Activated CD4-positive, alpha-beta T cell treated with anti-CD3 and anti-CD28 coated beads for 4 hours (primary cell): ENCODE measurements at places on chromosomes 2 and 18.

- DNase-seq: no peak
Measured at GRCh38 chr18:61274416-61274960, 58.7 kb upstream of the CDH20 start.

GRCh38 chr18:22839340-22839821 lies 93.7 kb upstream of the RBBP8 start:
- DNase-seq: no peak

DNA sequence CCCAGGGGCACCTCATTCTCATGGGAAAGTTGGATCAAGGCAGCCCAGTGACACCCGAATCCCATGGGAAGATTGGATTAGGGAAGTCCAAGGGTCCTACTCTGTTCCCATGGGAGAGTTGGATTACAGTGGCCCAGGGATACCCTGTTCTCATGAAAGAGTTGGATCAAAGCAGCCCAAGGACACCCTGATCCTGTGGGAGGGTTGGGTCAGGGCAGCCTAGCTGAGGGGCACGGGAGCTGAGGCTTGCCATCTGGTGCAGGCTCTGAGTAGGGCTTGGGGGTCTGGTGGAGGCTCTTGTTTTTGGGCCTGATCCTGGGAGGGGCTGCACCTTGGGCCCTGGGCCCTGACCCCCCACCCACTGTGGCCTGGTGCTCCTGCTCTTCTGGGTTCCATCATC lies 87.1 kb downstream of the ACKR3 start:
- DNase-seq: no peak

DNA sequence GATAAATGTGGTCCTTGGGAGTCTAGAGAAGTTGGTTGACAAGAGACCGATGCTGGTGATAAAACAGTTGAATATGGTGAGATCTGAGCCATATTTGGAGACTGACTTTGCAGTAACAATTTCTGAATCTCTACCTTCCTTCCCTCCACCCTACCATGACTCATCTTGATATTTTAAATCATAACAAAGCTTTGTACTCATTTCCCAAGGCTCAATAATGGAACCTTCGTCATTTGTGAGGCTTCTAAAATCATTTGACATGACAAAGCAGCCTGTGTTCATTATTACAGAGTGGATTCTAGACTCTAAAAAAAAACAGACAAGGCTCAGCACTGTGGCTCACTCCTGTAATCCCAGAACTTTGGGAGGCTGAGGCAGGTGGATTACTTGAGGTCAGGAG lies 38.5 kb upstream of the PDCL3 start:
- no peak for DNase-seq

GRCh38 chr2:134623046-134623445 lies 95.8 kb downstream of the TMEM163 start:
- DNase-seq: no peak

GRCh38 chr2:33137331-33137730 lies 190.6 kb downstream of the LTBP1 start:
- DNase-seq: no peak

DNA sequence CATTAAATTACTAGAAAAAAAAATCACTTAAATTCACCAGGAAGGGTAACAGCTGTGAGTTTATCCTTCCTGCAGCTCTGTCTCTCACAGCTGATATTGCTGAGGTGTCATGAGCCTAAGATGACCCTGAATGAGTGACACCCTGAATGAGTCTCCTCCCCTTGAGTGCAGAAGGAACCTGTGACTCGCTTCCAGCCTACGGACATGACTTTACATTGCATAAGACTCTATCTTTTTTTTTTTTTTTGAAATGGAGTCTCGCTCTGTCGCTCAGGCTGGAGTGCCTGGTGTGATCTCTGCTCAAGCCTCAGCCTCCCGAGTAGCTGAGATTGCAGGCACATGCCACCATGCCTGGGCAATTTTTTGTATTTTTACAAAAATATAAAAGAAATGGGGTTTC lies 14.1 kb downstream of the MRO start:
- DNase-seq: no peak

DNA sequence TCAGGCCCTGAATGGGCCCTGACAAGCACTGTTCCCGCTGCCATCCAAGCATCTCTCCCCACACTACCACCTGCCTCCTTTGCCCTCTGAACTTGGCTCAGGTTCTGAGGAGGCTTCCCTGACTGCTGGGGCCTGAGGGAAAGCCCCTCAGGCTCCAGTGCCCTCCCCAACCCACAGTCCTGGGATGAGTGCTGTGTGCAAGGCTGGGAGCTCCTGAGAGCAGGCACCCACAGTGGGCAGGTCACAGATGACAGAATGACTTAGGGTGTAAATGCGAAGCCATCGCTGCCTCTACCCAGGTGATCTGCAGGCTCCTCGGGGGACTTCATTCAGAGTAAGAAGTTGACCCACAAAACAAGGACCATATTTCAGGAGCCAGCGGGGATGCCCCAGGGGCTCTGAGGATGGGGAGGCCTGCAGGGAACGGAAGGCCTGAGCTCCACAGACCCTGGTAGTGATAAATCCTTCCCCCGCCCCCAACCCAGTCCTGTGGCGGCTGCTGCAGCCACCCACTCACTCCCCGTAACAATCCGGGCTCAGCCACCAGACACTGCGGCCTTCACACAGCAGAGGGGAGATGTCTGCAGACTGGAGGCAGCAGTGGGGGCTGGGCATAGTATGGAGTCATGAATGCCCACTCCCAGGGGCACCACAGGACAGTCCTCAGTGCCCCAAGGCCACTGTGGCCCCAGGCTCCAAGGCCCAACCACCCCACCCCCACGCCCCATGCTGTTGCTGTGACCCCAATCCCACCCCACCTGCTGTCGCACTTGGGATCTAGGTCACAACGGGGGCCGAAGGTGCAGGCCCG lies 8.9 kb downstream of the BIN1 start:
- DNase-seq: no peak

GRCh38 chr2:239397931-239398471 lies 2.8 kb downstream of the HDAC4 start:
- no peak for DNase-seq

GRCh38 chr18:63255435-63255834 lies 64.1 kb downstream of the BCL2 start:
- DNase-seq: no peak

- no peak for DNase-seq
Measured at GRCh38 chr2:216107760-216108159, 1.4 kb upstream of the XRCC5 start.

DNA sequence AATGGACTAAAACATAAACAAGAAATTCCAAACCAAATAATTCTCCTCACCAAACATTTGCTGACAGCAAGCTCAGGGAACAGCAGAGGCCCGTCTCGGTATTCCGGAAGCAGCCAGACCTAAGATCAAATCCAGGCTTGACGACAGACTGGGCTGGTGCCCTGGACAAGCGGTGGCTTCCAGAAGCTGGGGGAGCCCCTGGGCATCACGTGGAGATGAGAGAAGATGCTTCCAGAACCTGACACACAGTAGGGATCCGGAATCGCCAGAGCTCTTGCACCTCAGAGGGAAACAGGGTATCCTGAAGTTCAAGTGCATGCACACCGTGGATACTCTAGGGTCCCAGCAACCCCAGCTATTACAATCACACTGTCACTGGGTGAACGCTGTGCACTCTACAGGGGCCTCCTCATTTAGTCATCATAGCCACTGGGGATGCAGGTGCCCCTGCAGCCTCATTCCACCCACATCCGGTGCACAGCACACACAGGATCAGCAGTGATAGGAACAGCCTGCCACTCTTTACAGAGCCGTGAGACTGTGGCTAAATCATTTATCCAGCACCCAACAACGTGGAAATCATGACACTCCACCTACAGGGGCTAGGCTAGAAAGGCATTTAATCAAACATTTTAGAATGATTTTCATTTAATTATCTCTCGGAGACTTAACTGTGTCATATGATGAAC lies 102.6 kb downstream of the HDAC4 start:
- peak; percentile 77 for DNase-seq

DNA sequence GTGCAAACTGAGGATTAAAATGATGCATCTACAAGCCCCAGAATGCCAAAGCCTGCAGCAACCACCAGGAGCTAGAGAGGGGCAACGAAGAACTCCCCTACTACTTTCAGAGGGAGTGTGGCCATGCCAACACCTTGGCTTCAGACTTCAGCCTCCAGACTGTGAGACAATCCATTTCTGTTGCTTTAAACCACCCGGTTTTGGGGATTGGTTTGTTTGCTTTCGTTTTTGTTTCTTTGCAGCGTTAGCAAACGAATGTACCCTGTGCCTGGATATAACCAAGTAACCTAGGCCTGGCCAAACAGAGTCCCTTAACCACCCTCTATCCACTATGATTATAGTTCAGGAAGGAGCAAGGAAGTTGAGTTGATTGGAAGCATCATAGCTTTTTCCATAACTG lies 171.2 kb upstream of the NCK2 start:
- DNase-seq: no peak

DNA sequence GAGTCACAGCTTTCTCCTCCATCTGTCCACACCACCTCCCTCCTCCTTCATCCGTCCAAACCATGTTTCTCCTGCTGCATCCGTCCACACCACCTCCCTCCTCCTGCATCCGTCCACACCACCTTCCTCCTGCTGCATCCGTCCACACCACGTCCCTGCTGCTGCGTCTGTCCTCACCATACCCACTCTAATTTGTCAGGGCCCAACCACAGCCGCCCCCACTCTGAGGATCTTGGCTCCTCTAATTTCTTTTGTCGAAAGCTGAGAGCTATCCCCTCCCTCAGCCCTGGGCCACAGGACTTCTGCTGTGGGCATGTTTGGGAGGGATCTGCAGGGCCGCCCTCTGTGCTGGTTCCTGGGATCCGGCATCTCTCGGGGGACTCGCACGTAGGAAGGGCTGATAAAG lies 67.4 kb downstream of the TPO start:
- no peak for DNase-seq

GRCh38 chr2:68948710-68949109 lies 4.0 kb downstream of the GKN2 start:
- DNase-seq: no peak

GRCh38 chr18:74497778-74498177 lies 1.6 kb downstream of the CNDP2 start:
- DNase-seq: no peak

GRCh38 chr18:3667255-3668137 lies 217.5 kb downstream of the TGIF1 start:
- DNase-seq: no peak

DNA sequence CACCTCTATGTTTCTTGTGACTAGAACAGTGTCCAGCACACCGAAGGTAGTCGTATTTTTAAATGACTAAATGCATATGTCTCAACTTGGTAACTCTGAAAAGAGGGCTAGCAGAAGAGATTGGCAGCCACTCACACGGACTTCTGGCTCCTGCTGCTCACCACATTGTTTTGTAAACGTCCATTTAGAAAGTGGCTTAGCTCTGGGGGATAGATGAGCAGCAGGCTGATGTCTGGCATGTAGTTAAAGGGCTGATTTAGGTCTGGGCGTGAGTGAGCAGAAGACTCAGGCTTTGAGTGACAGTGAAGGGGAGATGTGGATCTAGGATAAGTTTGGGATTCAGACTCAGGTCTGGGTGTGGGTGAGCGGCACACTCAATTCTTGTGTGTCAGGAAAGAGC lies 372.9 kb upstream of the HS6ST1 start:
- no peak for DNase-seq

- DNase-seq: no peak
Measured at GRCh38 chr2:20472569-20472968, 25.7 kb downstream of the RHOB start.

DNA sequence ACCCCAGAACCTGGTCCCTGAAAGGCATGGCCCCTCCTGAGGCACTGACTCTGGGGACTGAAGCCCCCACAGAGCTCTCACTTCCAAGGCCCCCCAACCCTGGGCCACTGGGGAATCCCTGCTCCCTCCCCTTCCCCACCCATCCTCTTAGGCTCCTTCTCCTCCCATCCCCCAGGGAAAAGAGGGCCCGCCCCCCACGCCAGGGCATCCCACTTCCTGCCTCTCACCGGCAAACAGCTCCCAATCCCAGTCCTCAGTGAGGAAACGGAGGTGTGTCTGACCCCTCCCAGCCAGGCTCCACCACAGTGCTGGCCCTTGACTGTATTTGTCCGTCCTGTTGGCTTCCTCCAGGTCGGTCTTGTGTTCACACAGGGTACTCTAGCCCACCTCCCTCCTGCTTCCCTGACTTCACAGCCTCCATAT lies 35.0 kb upstream of the PTMA start:
- DNase-seq: no peak

DNA sequence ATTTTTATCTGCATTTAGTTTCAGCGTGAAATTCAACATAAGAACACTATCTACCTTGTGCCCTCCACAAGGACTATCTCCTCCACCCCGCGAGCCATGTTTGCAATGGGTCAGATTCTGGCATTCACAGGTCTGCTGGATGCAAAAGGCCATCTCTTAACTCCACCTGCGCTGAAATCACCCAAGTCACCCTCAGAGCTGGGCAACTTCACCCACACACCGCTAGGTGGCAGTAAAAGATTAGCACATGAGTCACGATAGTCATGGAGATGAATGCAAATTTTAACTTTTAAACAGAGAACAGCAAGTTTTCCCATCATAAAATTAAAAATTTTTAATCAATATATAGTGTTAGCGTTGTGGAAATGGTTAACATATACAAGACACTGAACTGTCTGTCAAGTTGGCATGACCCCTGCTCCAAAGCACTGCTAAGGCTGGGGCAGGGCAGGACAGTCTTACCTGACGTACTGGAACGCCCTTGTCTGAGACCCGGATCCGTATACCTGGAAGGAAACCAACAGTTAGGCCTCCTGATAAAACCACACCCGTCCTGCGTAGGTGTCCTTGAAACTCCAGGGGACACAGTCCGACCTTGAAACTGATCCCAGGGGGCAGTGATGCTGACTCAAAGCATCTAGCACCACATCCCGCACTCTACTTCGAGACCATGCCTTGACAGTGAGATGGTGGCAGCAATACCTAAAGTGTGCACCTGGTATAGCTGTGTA lies 89.6 kb downstream of the UXS1 start:
- peak; percentile 70 for DNase-seq

GRCh38 chr2:17270894-17271293 lies 247.3 kb downstream of the RAD51AP2 start:
- DNase-seq: no peak

DNA sequence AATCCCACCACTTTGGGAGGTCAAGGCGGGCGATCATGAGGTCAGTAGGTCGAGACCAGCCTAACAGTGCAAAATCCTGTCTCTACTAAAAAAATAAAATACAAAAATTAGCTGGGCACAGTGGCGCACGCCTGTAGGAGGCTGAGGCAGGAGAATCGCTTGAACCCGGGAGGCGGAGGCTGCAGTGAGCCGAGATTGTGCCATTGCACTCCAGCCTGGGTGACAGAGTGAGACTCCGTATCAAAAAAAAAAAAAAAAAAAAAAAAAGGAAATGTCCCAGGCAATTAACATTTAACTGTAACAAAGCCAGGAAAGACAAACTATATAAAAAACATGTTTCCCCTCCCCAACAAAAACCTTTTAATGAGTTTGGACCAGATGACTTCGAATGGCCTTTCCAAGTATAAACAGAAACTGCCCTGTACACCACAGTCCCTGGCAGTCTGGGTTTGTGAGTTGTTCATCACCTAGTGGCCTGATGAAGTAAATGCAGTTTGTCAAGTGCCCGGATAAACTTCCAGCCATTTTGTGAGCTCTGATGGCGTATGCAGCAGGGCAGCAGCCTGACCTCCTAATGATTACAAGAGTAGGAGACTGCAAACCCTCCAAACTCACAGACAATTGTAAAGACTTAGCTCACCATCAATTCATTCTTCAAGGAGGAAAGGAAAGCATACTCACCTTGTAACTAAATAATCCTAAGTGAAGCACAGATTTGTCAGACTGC lies 16.6 kb upstream of the PCBP1 start:
- DNase-seq: peak; percentile 59

- DNase-seq: no peak
Measured at GRCh38 chr18:13371689-13372418, 153.3 kb downstream of the LDLRAD4 start.

- peak; percentile 51 for DNase-seq
Measured at GRCh38 chr2:64945973-64946768, 43.0 kb upstream of the SLC1A4 start.

GRCh38 chr2:28628987-28629386 lies 122.6 kb upstream of the PPP1CB start:
- DNase-seq: no peak
